ENCODE measurements at places on chromosomes 16 and 17.
A peak's percentile ranks its signal among the peaks of the same experiment; 100 is the strongest.

DNA sequence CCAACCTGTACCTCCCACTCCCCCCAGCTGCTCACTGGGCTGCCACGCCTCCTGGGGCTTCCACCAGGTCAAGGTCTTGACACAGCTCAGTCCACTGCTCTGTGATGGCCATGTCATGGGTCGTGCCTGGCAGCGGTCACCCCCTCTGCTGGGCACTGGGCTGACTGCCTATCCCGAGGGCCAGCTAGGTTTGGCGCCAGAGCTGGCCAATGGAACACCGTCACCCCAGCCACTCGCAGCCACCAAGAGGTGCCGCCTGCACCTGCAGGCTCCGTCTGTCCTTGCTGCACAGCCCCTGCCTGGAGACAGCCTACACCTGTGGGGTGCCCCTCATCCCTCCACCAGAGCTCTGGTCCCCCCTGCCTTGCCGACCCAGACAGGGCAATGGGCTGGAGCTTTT is 4.5 kb upstream of the RAB40C start:
- DNase-seq, result no peak

- no peak for DNase-seq
These were observed 53.7 kb downstream of the IL21R start for GRCh38 chr16:27455700-27456099.

- DNase-seq, result no peak
These were observed 496.5 kb downstream of the TOX3 start for GRCh38 chr16:52050418-52050817.

DNA sequence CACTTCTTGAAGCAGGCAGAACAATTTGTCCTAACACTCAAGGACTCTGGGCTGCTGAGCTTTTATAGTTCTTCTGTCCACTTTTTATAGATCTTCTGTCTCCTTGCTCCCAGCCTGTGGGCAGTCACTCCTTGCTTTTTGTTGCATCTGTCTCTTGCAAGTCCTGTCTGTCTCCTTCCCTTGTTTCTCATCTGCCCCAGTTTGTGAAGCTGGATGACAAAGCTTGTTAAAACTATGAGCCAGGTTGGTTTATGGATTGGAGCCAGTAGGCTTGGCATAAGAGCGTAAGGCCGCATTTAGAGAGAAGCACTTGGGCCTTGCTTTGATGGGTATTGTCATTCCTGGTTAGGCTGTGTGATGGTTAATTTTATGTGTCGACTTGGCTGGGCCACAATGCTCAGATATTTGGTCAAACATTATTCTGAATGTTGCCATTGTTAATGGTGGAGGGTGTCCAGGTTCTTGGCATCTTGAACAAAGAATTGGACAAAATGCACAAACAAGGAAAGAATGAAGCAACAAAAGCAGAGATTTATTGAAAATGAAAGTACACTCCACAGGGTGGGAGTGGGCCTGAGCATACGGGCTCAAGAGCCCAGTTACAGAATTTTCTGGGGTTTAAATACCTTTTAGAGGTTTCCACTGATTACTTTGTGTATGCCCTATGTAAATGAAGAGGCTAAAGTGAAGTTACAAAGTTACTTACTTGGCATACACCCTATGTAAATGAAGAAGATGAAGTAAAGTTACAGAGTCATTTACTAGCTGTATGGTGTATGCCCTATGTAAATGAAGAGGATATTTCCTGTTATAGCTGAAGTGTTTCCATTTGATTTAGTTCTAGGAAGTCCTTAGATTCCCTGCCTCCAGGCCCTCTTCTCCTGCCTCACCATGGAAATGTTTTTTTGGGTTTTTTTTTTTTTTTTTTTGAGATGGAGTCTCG is 8.0 kb upstream of the CPPED1 start:
- DNase-seq, result no peak

DNA sequence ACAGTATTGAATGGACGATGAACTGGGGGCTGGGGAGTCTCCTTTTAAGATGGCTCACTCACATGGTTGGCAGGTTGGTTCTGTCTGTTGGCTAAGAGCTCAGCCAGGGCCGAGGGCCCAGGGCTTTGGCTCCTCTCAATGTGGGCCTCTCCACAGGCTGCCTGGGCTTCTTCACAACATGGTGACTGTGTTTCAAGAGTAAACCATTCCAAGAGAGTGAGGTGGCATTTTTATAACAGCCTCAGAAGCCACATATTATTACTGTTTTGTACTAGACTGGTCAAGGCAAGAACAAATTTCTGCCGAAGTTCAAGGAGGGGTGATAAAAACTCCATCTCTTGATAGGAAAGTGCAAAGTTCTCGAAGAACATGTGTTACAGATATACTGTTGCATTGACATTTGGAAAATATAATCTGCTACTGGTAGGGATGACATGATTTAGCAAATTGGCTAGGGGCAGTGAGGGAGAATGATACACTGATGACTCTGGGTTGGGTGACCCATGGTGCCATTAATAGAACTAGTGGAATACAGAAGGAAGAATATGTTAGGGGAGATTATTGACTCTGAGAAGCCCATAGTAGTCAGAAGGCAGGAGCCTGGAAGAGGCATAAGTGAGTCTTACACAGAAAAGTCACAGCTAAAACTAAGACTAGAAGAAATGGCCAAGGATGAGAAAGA is 13.7 kb downstream of the KRABD2 start:
- DNase-seq, result no peak

GRCh38 chr17:75191584-75191983 is 8.8 kb upstream of the SUMO2 start:
- DNase-seq, result no peak

- no peak for DNase-seq
These were observed 276.1 kb downstream of the SLC39A11 start for GRCh38 chr17:72816406-72816805.

GRCh38 chr16:71526111-71526631 is at the start of gene CHST4:
TSS of gene CHST4 (plus strand) at chr16:71526426. CDS start at chr16:71536678, 10,252 bp downstream.
- DNase-seq, result no peak

DNA sequence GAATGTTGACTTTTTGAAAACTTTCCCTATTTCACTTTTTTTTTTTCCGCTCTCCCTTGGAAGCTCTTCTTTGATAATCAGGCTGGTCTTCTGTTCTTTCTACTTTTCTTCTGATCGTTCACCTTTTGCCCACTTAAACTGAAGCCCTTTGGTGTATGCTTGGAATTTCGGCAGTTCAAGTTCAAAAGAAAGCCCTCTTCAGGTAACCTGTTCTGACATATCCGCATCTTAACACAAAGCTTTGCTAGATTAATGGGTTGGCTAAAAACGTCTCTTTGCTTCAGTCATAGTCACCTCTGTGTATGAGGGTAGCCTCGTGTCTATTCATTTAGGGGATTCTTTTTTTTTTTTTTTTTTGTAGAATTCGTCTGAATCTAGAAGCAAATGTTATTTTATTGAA is 1115.8 kb upstream of the RBFOX1 start:
- DNase-seq, result no peak

GRCh38 chr17:13587487-13588338 is 14.0 kb downstream of the HS3ST3A1 start:
- DNase-seq, result no peak

GRCh38 chr16:2858245-2859025 is 465 bp upstream of the PRSS22 start:
- no peak for DNase-seq

DNA sequence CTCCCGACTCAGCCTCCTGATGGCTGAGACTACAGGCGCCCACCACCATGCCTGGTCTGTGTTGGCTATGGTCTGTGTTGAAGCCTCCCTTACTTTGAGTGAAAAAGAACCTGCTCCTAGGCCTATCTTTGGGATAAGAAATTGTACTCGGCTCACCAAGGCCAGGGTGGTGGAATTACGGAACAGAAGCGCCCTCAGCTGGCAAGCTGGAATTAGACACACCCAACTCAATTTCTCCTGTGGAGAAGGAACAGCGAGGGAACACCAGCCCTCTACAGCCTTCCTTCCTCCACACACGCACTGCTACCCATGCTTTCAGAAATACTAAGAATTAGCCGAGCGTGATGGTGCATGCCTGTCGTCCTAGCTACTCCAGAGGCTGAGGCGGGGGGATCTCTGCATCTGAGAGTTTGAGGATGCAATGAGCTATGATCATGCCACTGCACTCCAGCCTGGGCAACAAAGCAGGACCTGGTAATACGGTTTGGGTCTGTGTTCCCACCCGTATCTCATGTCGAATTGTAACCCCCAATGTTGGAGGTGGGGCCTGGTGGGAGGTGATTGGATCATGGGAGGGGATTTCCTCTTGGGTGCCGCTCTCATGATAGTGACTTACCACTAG is 40.1 kb upstream of the RBBP6 start:
- no peak for DNase-seq

GRCh38 chr17:54259476-54259875 is 436.7 kb downstream of the KIF2B start:
- no peak for DNase-seq

DNA sequence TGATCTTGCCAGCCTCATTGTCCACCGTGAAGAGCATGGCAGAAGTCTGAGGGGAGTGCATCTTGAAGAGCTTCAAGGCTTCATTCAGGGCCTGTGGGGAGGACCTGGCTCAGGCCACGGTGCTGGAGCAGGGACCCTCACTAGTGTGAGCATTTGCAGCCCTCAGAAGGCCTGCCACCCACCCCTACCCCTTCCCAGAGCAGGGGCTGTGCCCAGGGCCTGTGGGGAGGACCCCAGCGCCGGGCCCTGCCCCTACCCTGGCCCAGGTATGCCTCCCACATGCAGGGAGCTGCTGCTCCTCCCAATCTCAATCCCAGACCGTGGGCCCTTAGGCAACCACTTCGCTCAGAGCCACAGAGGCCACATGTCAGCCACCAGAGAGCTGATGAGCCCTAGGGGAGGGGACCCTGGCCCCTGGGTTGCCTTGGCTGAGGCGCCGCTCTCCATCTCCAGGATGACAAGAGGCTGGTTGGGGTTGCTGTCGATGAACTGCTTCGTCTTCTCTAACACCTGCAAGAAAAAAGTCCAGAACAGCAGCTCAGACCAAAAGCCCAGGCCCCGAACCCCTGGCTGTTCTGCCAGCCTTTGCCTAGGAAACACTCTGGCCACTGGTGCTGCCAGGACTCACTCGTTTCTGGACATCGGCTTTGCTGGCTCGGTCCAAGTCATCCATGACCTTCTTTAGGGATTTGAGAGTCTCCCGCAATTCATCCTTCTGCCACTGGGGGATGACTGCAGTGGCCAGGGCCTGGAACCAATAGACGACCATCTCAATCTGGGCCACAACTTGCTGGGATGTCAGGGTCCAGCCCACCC is 1.8 kb upstream of the EXOSC6 start:
- DNase-seq, result peak; percentile 57

DNA sequence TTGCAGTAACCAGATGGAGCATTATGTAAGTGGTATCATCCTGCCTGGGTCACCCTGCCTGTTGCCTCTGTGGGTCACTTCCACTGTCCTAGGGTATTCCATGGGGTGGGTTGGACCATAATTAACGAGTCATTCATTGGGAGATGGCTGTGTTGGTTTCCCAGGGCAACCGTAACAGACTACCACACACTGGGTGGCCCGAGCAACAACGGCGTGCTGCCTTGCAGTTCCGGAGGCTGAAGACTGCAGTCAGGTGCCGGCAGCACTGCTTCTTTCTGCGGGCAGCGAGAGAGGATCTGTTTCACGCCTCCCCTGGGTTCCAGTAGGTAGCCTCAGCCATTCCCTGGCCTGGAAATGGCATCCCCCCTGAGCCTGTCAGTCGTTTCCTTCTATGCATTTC is 28.9 kb upstream of the CMIP start:
- DNase-seq, result no peak
